ENCODE measurements at places on chromosomes 2 and 18.

GRCh38 chr2:173629076-173629475 lies 274.4 kb downstream of the CDCA7 start:
- DNase-seq = no peak

DNA sequence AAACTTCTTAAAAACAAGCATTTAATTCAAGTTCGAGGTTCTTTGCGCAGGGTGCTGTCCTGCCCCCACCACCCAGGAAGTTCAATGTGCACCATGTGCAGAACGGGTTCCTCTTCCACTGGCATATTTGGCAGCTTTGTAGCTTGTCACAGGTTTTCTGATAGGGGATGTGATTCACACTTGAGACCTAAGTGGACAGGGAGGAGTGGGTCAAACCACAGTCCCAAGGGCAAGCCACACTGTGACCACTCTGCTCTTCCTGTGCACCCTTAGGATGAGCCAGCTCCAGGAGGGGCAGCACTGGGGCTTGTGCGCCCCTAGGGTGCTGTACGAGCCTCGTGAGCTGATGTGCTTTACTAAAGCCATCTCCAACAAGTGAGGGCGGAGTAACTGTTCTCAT lies 82.5 kb downstream of the TGFA start:
- no peak for DNase-seq

GRCh38 chr2:120511536-120511935 lies 165.6 kb downstream of the INHBB start:
- no peak for DNase-seq

- DNase-seq = no peak
Measured at GRCh38 chr18:41121116-41121826, 833.8 kb upstream of the PIK3C3 start.

DNA sequence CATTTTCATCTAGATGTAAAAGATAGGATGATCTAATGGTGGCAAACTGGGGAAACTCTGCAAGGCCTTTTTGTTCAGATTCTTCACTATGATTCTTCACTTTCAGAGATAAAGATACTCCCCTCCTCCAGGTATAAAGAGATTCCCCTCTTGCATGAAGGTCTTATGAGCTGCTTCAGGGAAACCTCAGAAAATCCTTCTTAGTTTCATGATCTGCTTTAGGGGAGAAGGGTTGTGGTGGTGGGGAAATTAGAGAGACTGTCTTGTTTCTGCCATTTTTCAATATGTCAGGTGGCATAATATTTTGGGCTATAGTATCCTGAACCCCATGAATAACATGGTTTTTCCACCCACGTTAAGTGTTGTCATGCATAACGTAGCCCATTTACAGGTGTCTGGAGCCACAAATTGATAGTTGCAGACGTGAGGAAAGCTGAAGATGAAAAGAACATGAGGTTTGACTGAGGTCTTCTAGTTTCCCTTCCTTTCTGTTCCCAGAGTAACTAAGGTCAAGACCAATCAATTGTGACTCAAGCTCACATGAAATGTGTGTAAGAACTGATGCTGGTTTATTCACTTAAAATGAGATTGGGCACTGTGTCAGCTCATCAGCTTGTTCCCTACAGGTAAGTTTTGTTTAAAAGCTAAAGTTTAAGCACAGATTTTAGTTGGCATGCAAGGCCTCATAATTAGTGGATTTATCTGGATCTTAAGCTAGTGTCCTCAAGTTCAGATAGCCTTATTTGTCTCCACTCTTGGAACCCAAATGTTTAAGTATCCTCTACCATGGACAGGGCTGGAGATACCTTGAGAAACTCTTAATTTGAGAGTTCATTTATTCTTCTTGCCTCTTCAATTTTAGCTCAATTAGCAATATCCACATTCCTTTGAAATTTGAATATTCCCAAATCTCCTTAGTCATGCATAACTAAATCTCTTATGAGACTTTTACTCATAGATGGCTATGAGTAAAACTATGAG lies 304.5 kb upstream of the FANCL start:
- no peak for DNase-seq

- DNase-seq = no peak
Measured at GRCh38 chr2:159228081-159228581, 58.4 kb downstream of the WDSUB1 start.

DNA sequence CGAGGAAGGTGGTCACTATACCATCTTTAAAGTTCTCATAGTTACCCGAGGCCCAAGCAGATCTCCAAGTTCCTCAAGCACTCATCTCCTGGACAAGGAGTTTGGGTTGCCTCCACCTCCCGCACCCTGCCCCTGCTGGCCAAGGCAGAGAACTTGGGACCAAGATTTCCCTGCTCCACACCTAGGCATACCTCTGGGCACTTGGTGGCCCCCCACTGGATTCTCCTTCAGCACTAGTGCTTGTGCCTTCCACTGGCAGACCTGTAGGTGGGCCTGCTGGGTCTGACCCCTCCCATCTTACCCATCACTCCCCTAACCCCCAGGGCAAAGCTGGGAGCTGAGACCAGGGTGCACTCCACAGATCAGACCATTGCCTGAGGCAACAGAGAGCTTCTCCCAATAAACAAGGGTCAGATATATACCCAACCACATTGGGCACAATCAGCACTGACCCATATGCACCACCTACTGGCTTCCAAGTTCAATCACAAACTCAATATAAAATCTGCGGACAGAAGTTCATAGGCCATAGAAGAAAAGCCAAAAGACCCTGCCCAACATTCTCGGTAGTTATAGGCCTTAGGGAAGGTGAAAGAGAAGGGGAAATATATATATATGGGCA lies 244.2 kb downstream of the EXOC6B start:
- DNase-seq = no peak

DNA sequence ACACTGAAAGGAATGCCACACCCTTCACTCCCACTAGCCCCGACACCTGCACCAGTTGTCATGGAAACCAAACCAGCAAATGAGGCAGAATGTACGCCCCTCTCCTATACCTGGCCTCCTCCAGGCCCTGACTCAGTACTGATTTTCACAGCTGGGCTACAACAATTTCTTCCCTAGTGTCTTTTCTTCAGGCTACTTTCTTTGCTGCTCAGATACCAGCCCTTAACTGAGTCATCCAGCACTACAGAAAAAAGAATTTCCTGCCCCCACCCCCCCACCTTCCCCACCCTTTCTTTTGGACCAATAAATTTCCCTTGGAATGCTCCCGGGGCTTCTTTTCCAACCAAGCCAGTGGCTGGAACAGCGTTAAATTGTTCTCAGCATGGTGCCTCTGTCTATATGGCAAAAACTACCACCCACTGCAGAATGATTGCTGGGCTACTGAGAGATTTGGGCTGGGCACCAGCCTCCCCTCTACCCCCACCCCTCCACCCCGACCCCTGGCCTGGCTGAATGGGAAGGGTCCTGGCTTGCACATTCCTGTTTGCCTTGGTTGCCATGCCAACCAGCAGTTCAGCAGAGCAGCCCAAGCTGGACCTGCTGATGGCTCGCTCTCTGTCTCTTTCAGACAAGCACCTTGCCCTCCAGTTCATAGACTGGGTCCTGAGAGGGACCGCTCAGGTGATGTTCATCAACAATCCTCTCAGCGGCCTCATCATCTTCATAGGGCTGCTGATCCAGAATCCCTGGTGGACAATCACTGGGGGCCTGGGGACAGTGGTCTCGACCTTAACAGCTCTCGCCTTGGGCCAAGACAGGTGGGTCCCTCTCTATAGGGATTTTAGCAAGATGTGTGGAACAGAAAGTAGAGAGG lies 11.3 kb downstream of the SLC14A2 start:
- DNase-seq = no peak

- DNase-seq = no peak
Measured at GRCh38 chr18:6982398-6982797, 135.2 kb downstream of the LAMA1 start.

- DNase-seq = no peak
Measured at GRCh38 chr2:25032901-25033300, 9.0 kb upstream of the EFR3B start.

DNA sequence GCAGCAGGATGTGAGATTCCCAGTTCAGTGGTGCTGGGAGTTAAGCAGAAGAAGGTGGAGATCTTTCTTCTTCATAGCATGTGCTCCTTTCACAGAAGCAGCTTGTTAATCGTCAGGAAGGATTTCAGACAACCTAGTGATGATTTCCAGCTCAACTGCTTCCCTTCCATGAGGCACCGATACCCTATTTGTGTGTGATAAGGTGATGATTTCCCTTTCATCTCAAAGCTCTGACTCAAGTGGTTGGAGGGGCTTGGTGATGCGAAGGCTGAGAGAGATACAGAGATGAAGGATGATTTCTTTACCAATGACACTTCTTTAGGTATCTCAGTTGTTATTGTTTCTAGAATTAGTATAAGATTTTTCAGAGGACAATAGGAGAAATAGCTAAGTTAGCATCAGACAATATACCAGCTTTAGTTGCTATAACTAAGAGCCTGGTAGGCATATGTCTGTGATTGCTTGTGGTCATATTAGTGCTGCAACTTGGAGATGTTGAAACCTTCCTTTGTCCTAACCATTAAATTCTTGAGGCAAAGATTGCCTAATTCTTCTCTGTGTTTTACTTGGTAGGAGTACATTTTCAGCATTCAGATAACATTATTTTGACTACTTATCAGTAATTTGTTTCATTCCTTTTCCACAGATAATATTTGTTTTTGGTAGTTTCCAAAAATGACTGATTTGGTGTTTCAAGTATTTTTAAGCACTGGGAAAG lies 111.3 kb downstream of the PLCL1 start:
- no peak for DNase-seq

DNA sequence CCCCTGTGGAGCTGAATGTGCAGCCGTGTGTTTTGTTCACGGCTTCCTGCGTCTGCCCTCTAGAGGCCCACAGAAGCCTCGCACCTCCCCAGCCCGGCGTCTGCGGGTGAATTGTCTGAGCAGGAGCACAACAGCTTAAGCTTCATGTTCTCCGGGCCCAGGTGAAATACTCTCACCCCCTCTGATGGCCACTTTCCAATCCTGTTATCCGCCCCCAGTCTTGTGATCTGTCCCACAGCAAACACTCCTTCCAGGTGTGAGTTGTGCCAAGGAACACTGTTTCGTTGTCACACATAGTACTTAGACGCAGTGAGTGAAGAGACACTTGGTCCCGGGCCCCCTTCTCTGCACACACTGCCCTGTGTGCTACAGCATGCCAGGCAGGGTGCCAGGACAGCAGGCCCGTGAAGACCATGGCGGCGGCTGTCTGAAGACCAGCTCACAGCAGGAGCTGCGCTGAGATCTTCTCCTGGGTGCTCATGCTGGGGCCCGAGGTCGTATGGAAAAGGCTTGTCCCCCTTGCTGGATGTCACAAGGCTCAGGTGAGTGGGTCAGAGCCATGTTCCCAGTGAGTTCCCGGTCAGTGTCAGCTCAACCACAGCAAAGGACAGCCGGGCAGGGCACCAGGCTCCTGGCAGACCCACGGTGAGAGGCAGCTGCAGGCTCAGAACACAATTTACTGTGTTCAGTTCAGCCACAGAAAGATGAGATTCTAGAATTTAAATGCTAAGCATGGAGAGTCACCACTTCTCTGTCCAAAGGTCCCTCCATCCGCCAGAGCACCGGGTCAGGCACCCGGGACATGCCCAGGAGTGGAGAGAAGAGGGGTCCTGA lies 6.8 kb upstream of the PXDN start:
- DNase-seq = no peak

DNA sequence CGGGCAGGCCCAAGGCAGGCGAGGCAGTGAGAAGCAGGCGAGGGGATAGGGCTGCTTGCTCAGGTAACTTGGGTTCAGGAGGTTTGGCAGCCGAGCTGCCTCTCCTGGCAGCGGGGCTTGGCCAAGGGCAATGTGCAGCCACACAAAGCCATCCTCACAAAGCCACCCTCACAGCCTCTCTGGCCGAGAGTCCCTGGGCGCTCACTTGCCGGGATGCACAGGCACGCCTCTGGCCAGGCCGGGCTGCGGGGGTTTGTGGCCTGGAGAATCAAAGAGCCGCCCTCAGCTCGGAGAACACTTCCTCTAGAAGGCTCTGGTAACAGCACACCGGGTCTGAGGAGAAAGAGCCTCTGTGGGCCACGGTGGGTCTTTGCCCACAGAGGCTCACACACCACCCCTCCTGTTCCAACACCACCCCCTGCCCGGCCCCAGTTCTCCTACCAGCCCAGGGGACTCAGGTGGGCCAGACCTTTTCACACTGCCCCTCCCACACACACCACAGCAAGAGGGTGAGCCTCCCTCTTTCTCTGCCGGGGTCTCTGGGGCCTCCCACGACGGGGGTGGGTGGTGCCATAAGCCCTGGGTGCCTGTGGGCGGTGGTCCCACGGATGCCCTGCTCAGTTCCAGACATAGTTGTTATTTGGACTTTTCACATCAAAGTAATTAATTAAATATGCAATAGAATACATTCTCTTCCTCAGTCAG lies 186.9 kb downstream of the ZFP36L2 start:
- no peak for DNase-seq

- no peak for DNase-seq
Measured at GRCh38 chr2:230657462-230657861, 55.2 kb upstream of the CAB39 start.

GRCh38 chr2:84846041-84846663 lies 34.7 kb downstream of the TRABD2A start:
- DNase-seq = no peak

DNA sequence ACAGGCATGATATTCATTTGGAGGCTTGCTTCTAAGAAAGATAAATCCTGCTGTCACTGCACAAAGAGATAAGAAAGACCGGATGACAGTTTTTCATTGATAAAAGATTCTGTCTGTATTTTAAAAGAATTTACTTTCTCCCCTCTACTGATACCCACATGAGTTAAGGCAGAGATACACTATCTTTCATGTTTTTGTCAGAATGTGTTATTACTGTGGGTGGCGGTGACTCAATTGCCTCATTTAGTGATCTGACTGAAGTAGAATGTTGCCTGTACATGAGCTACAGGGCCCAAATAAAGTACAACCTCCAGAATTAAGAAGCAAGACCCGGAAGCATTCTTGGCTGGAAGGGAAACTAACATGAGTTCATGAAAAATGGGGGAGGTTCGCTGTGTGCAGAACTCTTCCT lies 480.0 kb downstream of the SLC4A3 start:
- no peak for DNase-seq

- DNase-seq = no peak
Measured at GRCh38 chr18:3511980-3512379, 62.0 kb downstream of the TGIF1 start.

- DNase-seq = no peak
Measured at GRCh38 chr2:148900350-148900837, 25.4 kb downstream of the KIF5C start.

DNA sequence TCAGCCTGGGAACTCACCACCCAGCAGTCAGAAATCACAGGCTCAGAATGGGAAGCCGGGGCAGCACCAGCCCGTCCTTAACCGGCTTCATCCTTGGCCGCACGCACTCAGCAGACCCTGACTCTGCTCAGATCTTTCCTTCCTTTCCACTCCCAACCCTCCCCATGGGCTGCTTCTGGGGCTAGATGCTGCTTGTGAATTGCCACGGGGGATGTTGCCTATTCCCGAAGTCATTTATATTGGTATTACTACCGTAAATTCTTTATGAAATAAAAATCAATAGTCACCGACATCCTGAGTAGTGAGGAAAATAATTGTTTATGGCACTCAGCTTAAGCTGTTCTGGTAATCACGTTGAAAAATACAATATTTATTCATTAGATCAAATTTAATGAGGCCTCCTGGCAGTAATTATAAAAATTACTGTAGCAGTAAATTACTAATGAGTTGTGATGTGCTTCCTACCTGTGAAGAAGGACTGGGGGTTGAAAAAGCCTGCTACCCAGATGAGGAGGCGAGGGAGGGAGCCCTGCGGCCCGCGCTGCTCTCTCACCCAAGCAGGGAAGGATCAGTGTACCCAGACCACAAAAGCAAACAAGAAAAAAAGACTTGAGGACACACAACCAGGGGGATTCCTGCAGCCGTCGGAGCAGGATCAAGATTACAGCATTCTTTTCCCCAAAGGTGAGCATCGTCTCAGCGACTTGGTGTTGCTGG lies 31.5 kb downstream of the CDCA7 start:
- no peak for DNase-seq

All from stimulated activated CD8-positive, alpha-beta memory T cell treated with anti-CD3 and anti-CD28 coated beads, Interleukin-15, amount 100 ng/mL, for 1 hour (primary cell).